ENCODE measurements at places on chromosomes 2 and 18.

DNA sequence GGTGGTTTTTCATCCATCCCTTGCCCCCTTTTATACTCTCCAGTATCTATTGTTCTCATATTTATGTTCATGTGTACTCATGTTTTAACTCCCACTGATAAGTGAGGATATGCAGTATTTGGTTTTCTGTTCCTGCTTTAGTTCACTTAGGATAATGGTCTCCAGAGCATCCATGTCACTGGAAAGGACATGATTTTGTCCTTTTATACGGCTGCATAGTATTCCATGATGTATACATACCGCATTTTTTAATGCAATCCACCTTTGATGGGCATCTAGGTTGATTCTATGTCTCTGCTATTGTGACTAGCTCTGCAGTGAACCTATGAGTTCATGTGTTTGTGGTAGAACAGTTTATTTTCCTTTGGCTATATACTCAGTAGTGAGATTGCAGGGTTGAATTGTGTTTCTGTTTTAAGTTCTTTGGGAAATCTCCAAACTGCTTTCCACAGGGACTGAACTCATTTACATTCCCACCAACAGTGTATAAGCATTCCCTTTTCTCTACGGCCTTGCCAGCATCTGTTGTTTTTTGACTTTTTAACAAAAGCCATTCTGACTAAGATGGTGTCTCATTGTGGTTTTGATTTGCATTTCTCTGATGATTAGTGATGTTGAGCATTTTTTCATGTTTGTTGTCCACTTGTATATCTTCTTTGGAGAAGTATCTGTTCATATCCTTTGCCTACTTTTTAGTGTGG, 420.2 kb downstream of the THSD7B start:
- no peak overlapping the region for H3K27ac ChIP-seq
- H3K36me3 ChIP-seq = no peaks in the 10 kb centered on the region
- DNase-seq = no peak

DNA sequence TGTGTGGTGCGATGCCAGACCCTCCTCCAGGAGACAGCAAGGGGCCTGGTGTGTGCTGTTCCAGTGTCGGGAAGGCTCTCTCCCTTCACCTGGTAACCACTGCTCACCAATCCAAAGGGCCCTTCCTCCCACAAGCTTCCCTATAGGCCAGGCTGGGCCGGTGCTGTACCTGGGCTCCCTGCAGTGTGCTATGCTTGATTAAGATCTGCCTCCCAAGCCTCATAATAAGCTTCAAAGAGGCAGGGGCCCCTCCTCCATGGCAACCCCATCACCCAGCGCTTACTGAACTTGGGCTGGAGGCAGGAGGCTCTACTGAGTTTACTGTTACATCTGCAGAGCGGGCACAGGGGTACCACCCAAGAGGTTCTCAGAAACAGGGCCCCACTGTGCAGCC, 4.5 kb upstream of the MAL start:
- H3K4me1 ChIP-seq = peaks cover 16% of the 10 kb centered on the region
- H3K4me3 ChIP-seq = no peak overlapping the region
- H3K27me3 ChIP-seq = peaks cover 75% of the 10 kb centered on the region
- no peak for DNase-seq

- no peak overlapping the region for H3K27ac ChIP-seq
- peaks cover 6% of the 10 kb centered on the region for H3K4me1 ChIP-seq
- DNase-seq = no peak
- no peaks in the 10 kb centered on the region for H3K36me3 ChIP-seq
- H3K27me3 ChIP-seq = no peaks in the 10 kb centered on the region
Observed at GRCh38 chr2:27316655-27317412, 6.1 kb downstream of the MPV17 start.

- peaks cover 17% of the 10 kb centered on the region for H3K36me3 ChIP-seq
- peak overlapping the region; percentile 34 for H3K27ac ChIP-seq
- H3K4me3 ChIP-seq = peak overlapping the region; percentile 21
Observed at GRCh38 chr18:58960946-58961722, 96.5 kb downstream of the ZNF532 start.

DNA sequence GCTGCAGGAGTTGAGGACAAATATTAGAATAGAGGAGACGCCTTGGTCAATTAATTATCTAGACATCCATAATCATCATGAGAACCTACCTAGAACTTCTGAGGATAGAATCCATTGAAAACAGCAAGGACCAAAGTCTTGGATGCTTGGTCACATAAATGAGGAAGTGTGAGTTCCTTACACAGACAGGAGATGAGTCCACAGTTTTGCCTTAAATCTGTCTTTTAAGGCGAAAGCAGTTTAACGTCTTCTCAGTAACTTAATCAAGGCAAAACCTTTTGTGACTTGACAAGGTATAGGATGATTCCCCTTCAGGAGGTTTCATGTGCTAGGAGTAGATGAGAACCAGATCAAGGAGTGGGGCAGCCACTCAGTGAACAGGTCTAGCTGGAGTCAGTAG, 1783.2 kb upstream of the CELF4 start:
- no peaks in the 10 kb centered on the region for H3K27me3 ChIP-seq
- H3K27ac ChIP-seq = no peak overlapping the region
- DNase-seq = no peak
- H3K4me1 ChIP-seq = no peaks in the 10 kb centered on the region
- no peaks in the 10 kb centered on the region for H3K36me3 ChIP-seq

DNA sequence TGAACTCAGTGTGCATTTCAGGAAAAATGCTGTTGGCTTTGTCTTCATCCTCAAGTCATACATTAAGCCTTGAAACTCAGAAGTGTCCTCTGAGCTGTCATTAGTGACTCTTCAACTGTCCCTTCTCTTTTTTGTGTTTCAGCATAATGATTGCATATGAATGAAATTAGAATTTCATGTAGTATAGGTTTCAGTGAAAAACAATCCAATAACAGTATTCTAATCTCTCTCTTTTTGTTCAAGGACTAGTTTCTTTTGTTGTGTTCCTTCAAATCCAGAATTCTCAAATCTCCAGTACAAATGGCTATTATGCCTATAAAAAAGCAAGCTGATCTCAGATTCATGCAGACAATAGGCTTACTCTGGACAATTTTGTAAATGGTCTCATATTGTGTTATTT, 133.5 kb downstream of the QPCT start:
- DNase-seq = no peak
- no peaks in the 10 kb centered on the region for H3K4me1 ChIP-seq
- H3K4me3 ChIP-seq = no peak overlapping the region
- H3K27ac ChIP-seq = no peak overlapping the region

GRCh38 chr2:237139123-237139675, 53.5 kb downstream of the COPS8 start:
- DNase-seq = no peak
- H3K27me3 ChIP-seq = peaks cover under 1% of the 10 kb centered on the region
- peaks cover 6% of the 10 kb centered on the region for H3K36me3 ChIP-seq
- H3K4me1 ChIP-seq = no peaks in the 10 kb centered on the region
- no peak overlapping the region for H3K4me3 ChIP-seq

GRCh38 chr18:6882401-6882800, 152.9 kb downstream of the ARHGAP28 start:
- no peak overlapping the region for H3K4me3 ChIP-seq
- H3K4me1 ChIP-seq = no peaks in the 10 kb centered on the region
- no peak overlapping the region for H3K27ac ChIP-seq

DNA sequence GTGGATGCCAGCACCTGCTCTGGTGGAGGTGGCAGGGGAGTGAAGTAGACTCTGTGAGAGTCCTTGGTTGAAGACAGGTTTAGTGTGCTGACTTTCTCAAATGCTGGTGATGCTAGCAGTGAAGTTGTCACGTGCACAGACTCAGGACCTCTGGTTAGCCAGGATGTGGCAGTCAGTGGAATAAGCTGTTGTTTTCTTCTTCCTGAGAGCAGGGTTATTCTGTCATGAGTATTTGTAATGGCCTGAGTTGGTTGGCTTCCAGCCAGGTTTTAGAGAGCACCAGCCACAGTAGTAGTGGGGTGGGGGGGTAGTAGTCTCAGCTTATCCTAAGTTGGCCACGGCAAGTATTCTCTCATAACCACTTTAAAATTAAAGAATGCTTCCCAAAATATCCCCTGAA, 238.5 kb upstream of the FBXO11 start:
- peaks cover 4% of the 10 kb centered on the region for H3K4me1 ChIP-seq
- no peak for DNase-seq
- no peak overlapping the region for H3K4me3 ChIP-seq
- no peaks in the 10 kb centered on the region for H3K36me3 ChIP-seq
- no peak overlapping the region for H3K27ac ChIP-seq

DNA sequence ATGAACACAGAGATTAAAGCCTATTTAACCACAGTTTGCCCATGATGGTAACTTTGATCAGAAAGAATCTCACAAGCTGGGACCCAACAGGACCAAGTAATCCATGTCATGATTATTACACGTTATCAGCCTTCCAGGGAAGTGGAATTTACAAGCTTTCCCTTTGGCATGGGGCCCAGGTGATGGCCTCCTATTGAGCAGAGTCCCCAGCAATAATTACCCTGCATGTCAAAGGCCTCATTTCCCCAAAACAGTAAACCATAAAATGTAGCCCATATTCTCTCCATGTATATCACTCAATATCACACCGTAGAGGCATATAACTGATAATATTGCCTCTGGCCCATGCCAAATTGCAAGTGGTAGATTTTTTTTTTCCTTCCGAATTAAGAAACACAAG, 38.9 kb downstream of the PRKRA start:
- H3K4me1 ChIP-seq = peaks cover 20% of the 10 kb centered on the region
- H3K36me3 ChIP-seq = no peaks in the 10 kb centered on the region
- no peak for DNase-seq
- no peak overlapping the region for H3K4me3 ChIP-seq
- no peak overlapping the region for H3K27ac ChIP-seq

DNA sequence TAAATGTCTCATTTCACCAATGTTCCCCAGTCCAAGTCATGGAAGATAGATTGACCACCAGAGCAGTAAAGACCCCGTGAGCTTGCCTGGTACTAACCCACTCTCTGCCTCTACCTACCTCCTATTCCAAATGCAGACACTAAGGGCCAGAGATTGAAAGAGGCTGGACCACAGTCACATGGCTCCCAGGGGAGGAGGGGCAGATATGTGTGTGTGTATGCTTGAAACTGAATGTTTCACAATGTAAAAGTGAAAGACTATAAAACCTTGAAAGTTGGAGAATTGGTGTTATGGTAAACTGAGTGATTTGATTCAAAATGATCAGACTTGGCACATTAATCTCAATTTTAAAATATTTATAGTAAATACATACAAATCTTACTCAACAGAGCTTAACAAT, 21.7 kb upstream of the KLHL29 start:
- H3K27me3 ChIP-seq = peaks cover 38% of the 10 kb centered on the region
- H3K36me3 ChIP-seq = peaks cover 8% of the 10 kb centered on the region
- no peaks in the 10 kb centered on the region for H3K4me1 ChIP-seq
- DNase-seq = no peak

DNA sequence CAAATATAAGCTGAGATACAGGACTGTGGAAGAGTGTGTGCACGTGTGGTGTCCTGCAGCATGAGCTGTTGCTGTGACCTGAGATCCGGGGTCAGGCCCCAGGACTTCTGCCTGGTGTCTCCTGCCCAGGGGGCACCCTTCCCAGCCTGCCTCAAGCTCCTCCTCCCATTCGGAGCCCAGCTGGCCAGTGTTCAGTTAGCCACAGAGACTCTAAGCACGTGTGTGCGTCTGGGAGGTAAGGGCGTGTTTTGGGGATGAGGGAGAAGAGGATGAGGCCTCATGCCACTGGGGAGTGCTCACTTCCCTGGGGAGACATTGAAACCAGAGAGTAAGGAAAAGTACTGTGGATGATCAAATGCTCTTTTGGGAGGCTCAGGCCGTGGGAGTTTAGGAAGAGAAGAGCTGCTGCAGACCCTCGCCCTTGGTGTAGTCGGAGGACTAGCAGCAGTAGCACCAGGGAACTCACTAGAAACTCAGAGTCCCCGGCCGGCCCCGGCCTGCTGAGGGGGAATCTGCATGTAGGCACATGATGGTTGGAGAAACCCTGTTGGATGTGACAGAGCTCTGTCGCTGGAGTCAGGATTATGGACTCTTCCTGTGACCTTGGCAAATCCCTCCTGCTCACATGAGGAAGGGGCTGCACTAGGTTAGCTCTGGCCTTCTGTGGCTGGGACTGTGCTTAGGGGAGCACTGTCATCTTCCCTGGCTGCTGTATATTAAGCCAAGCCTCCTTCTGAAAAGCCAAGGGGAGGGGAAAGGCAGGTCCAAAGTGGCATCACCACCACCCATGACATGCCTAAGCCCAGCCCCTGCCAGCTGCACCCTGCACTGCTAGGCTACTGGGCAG, 231.1 kb downstream of the DYSF start:
- no peaks in the 10 kb centered on the region for H3K4me1 ChIP-seq
- no peak for DNase-seq
- H3K36me3 ChIP-seq = no peaks in the 10 kb centered on the region
- H3K27ac ChIP-seq = no peak overlapping the region

DNA sequence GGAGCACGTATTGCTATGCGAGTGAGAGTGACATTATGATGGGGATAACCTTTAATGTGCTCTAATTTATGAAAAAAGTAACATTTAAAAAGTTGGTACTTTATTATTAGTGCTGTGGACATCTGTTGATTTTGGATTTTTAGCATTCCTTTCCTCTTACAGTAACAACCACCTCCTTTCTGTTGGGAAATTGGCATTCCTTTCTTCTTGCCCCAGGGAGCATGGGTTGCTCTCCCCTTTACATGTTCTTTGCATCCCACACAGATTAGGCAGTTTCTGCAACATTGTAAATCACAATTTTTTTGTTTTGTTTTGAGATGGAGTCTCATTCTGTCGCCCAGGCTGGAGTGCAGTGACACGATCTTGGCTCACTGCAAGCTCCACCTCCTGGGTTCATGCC, 300.2 kb downstream of the LPIN1 start:
- H3K36me3 ChIP-seq = no peaks in the 10 kb centered on the region
- peak overlapping the region; percentile 77 for H3K4me3 ChIP-seq
- no peak for DNase-seq
- H3K27me3 ChIP-seq = no peaks in the 10 kb centered on the region

GRCh38 chr2:160315337-160315736, 115.3 kb upstream of the ITGB6 start:
- no peak overlapping the region for H3K4me3 ChIP-seq
- H3K27ac ChIP-seq = peak overlapping the region; percentile 47
- H3K36me3 ChIP-seq = peaks cover 15% of the 10 kb centered on the region

- H3K27ac ChIP-seq = no peak overlapping the region
- no peak for DNase-seq
Observed at GRCh38 chr18:42632801-42633200, 482.7 kb downstream of the RIT2 start.

DNA sequence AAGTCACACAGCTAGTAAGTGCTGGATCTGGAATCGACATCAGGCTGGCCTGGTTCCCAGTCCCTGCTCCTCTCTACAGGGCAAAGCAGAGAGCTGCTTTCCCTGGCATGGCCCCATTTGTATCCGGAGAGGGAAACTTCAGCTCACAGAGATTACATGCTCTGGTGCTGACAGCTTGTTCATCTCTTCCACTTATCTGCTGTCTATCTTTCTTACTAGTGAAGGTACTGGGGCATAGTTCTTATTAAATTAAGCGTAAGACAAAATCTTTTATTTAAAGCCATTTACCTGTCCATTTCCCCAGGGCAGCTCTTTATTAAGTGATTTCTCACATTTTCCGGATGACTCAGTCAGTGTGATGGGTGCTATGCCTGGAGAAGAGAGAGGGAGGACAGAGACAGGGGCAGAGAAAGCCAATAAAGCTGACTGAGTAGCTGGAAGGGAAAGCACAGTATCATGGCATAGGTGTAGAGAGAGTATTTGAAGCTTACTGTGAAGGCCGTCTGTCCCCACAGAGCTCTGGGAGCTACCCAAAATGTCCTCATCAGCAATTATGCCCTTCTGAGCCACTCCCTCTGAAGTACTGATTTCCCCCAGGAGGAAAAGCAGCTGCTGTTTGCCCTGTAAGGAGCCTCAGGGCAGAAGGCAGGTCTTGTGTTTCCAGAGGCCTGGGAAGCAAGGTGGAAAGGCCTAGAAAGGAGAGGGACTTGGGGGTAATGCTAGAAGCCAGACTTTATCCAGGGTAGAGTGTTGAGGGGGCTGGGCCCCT, 44.1 kb upstream of the EPAS1 start:
- peaks cover 12% of the 10 kb centered on the region for H3K27me3 ChIP-seq
- H3K36me3 ChIP-seq = no peaks in the 10 kb centered on the region
- H3K4me3 ChIP-seq = no peak overlapping the region
- DNase-seq = no peak
